ENCODE measurements at places on chromosomes 5 and 9. TPM values are rescaled to one million over a fixed set of nuclear protein-coding genes. Genes with fewer than 3 reads are reported as not detected.

- DNase-seq = no peak
- peaks cover 9% of the 10 kb centered on the region for H3K4me1 ChIP-seq
- no peak overlapping the region for H3K4me3 ChIP-seq
- H3K27ac ChIP-seq = no peak overlapping the region
Observed at GRCh38 chr9:89375191-89375760, 57.0 kb downstream of the SECISBP2 start.

DNA sequence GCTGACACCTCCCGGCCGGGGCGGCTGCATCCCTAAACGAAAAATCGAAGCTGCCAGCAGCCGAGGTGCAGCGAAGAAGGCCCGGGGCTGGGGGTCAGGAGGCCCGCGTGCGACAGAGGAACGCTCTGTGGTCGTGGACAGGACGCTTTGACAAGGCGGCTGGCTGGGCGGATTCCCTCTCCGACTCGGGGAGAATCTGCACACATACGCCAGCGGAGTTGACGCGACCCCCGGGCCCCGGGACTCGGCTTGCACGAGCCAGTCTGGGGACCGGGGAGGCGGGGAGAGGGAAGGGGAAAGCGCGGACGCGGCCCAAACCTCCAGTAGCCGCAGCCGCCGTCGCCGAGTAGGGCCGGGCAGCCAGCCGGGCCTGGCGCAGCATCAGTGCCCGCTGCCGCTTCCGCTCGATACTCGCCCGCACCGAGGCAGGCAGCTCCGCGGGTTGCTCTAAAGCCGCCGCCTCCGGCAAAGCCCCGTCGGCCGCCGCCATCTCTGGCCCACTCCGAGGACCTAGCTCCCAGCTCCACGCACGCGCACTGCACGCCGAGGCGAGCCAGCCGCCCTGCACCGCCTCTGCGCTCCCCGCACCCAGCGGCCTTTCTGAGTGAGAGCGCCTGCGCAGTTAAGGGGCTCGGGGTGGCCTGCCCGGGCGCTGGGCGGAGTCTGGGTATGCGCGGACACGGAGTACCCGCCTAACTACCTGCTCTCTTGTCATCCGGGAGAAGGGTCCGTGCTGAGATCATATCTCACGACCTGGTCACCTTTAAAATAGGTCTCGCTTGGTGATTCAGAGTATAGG is at the start of gene XPA:
Gene XPA (minus strand): TSS at position 538 of the 799 bp plus-strand sequence. CDS start 48 bp downstream, at position 490.
- no peaks in the 10 kb centered on the region for H3K36me3 ChIP-seq
- peaks cover 22% of the 10 kb centered on the region for H3K4me1 ChIP-seq
- peak; percentile 83 for DNase-seq
- peak within 1 kb of the TSS; percentile 84 for H3K4me3 ChIP-seq
- peak within 1 kb of the TSS; percentile 97 for H3K27ac ChIP-seq

- H3K4me1 ChIP-seq = no peaks in the 10 kb centered on the region
- no peak for DNase-seq
- H3K27me3 ChIP-seq = no peaks in the 10 kb centered on the region
- no peak overlapping the region for H3K27ac ChIP-seq
Observed at GRCh38 chr9:119986205-119986604, 593.8 kb downstream of the CDK5RAP2 start.

- no peaks in the 10 kb centered on the region for H3K36me3 ChIP-seq
- H3K27ac ChIP-seq = no peak overlapping the region
- H3K27me3 ChIP-seq = no peaks in the 10 kb centered on the region
- H3K4me3 ChIP-seq = no peak overlapping the region
Observed at GRCh38 chr5:15763754-15764153, 263.8 kb downstream of the FBXL7 start.

GRCh38 chr5:100131161-100131560 is 404.0 kb upstream of the FAM174A start:
- no peak overlapping the region for H3K27ac ChIP-seq
- H3K36me3 ChIP-seq = no peaks in the 10 kb centered on the region
- H3K27me3 ChIP-seq = no peaks in the 10 kb centered on the region

GRCh38 chr9:69831611-69832010 is 11.0 kb downstream of the CFAP95 start:
- H3K4me3 ChIP-seq = no peak overlapping the region
- H3K27ac ChIP-seq = no peak overlapping the region
- H3K27me3 ChIP-seq = no peaks in the 10 kb centered on the region
- DNase-seq = no peak
- H3K4me1 ChIP-seq = no peaks in the 10 kb centered on the region
- no peaks in the 10 kb centered on the region for H3K36me3 ChIP-seq

- DNase-seq = no peak
- H3K4me3 ChIP-seq = no peak overlapping the region
- peak overlapping the region; percentile 46 for H3K27ac ChIP-seq
- H3K36me3 ChIP-seq = no peaks in the 10 kb centered on the region
Observed at GRCh38 chr5:96150007-96150406, 188.4 kb upstream of the ELL2 start.

Gene GRIN1
- total RNA-seq = not detected

Gene PRLR
- total RNA-seq = 2.8 TPM

Data from esophagus squamous epithelium (tissue), 5 donors.